Stimulated activated CD4-positive, alpha-beta T cell treated with anti-CD3 and anti-CD28 coated beads, Interleukin-1b, Interleukin-23, amount 100 ng/mL, for 4 hours (primary cell): ENCODE measurements at places on chromosomes 5 and 9.

DNA sequence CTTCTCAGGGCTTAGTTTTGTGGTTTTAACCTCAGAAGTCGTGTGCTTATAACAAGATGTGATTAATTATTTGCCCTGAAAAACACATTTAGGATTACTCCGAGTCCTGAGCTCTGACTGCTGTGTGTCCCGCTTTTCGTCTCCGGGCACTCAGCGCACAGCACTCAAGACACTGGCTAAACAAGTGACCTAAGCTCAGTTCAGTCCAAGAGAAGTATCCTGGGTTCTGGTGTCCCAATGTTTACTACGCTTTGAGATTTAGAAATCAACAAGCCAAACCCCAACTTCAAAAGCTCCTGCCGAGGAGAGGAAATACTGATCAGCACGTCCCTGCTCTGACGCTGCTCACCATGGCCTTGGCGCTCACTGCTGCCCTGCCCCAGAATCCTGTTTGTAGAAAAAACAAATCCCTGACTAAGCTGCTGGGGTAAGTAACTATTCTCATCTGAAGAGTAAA is 53.2 kb downstream of the IPPK start:
- no peak for DNase-seq

- DNase-seq, result peak; percentile 0
Measured at GRCh38 chr5:152349683-152350526, 55.2 kb downstream of the NMUR2 start.

DNA sequence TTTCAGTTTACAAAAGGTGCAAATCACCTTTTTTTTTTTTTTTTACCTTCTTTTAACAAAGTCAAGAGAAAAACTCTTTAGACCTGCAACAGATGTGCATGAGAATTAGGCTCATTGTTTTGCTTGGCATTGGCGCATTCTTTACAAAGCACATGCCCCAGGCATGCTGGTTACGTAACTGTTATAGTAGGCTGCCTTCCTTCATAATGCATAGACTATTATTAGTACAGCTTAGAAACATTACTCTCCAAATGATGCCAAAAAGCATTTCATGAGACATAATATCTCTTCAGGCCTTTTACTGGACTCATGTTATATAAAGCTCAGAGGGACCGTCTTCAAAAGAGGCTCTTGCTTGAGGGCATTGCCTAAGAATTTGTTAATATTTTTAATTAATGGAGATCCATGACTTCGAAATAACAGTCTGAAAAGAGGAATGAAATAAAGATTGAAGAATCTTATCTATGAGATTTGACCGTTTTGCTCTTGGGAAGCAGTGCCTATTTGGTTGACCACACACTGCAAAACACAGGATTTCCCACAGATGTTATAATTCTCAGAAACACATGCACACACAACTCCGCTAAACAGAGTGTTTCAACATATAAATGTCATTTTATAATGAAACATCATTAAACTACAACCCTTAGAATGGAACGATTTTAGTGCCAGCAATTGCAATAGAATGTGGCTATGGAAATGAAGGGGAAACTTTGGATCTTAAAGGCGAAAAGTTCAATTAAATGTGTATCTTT is 478.7 kb downstream of the PRR16 start:
- DNase-seq, result no peak

- DNase-seq, result no peak
Measured at GRCh38 chr5:127826011-127826410, 122.8 kb downstream of the CCDC192 start.

DNA sequence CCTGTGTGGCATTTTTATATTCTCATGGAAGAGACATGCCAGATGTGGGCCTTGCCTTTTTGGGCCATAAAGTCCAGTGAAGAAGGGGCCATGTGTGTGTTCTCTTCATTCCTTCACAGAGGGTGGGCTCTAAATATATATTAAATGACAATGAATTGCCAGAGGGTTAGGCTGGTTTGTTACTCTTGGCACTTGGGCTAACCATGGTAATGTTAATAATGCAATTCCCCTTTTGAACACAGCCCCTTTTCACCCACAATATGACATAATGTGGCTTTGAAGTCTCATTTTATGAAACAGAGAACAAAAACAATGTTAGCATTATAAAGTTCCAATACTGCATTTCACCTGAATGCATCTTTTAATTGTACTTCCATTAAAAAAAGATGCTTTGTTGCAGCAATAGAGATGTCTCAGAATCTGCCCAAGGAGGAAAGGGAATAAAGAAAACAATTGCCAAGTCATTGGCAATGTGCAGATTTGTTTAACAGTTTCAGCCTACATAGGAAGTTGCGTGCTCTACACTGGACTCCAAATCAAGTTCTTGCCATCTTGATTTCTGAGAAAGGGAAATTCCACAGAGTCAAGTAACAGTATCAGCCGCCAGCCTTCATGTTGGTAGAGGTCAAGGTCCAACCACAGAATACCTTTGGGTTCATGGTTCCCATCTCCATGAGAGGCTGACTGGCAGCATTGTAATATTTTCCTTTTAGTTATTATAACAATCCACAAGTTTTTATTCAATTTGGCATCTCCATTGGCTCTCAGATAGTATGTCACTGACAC is 141.9 kb downstream of the SLC12A2 start:
- no peak for DNase-seq

DNA sequence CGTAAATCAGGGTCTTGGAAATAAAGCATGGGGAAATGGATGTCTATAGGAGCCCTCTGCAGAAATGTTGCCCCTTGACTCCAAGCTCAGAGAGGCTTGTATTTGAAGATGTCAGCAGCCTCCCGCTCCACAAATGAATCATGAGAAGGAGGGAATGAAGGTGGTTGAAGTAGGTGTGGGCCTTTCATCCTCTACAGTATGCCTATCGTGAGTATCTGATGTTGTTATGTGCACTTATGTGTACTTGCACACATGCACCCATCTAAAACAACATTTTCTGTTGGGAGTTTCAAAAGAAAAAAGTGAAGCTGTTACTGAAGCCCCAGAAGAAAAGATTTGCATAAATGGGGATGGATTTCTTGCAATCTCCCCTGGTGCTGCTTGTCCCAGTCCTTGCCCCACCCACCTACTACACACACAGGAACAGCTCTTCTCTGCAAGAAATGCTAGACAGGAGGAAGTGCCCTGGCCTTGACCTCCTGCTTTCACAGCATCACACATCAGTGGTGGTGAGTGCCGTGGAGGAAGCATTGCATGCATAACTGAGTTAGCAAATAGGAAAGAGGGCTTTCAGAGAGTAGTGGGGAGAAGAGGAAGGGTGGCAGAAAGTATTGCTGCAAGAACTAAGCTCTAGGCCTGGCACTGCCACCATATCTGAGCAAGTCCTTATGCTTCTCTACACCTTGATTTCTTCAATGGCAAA is 156.1 kb downstream of the SNX18 start:
- DNase-seq, result no peak

DNA sequence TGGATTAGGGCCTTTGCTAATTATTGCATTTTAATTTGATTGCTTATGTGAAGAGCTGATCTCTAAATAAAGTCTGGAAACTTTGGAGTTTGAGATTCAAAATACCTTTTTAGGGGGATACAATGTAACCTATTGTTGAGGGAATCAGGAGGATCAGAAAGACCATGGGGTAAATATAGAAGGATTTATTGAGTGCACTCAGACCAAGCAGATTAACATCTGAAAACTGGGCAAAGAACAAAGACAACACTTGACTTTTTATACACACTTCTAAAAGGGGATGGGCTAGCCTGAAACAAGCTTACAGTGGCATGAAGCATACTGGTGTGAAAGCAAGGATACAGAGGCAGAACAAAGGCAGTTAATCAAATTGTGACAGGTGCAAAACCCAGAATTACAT is 174.3 kb downstream of the MRPS30 start:
- DNase-seq, result no peak

- DNase-seq, result no peak
Measured at GRCh38 chr5:150671509-150672236, 10.6 kb downstream of the MYOZ3 start.

- DNase-seq, result no peak
Measured at GRCh38 chr5:61344187-61344944, 12.3 kb downstream of the ZSWIM6 start.

- DNase-seq, result no peak
Measured at GRCh38 chr5:9340085-9340484, 205.8 kb downstream of the SEMA5A start.

DNA sequence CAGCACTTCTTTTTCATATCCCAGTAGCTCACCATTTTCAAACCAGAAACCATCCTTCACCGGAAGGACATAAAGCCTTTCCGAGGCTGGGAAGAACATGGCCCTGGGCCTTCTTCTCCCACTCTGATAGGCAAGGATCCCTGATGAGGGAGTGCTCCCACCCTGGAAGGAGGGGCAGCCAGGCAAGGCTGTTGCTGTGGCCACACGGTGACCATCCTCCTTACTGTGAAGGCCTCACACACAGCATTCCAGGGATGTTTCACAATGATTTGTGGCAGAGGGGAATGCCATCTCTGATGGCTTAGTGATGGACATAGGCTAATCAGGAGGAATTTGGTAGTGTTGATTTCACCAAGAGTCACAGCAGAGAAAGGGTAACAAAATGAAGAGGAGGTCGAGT is 130.7 kb downstream of the ADAMTS12 start:
- DNase-seq, result no peak

- DNase-seq, result no peak
Measured at GRCh38 chr9:69040646-69041045, 5.1 kb downstream of the FXN start.

GRCh38 chr9:107471552-107471951 is 18.0 kb downstream of the KLF4 start:
- DNase-seq, result no peak
